NCI-H345 (cell line): ENCODE measurements at places on chromosomes 2 and 18.

GRCh38 chr18:9616049-9616448, 1.7 kb upstream of the PPP4R1 start:
- DNase-seq = no peak

GRCh38 chr2:162490761-162491470, 147.0 kb downstream of the GCA start:
- DNase-seq = peak; percentile 9

DNA sequence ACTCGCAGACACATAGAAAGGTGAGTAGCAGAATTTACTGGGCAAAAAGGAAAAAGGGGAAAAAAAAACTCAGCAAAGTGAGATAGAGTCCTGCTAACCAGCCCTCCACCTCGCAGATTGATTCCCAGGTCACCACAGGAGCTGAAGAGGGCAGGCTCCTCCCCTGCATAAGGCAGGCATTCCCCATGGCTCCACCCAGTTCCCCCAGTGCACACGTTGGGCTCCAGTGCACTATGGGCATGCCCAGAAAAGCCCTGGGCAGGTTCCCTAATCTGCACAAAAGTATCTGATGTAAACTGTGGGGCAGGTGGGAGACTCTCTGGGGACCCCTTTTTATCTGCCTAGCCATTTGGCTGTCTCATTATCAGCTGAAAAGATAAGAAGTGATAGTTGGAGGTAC, 461.2 kb upstream of the TMEFF2 start:
- DNase-seq = no peak

- no peak for DNase-seq
Measured at GRCh38 chr2:107931412-107931811, 54.9 kb upstream of the SLC5A7 start.

DNA sequence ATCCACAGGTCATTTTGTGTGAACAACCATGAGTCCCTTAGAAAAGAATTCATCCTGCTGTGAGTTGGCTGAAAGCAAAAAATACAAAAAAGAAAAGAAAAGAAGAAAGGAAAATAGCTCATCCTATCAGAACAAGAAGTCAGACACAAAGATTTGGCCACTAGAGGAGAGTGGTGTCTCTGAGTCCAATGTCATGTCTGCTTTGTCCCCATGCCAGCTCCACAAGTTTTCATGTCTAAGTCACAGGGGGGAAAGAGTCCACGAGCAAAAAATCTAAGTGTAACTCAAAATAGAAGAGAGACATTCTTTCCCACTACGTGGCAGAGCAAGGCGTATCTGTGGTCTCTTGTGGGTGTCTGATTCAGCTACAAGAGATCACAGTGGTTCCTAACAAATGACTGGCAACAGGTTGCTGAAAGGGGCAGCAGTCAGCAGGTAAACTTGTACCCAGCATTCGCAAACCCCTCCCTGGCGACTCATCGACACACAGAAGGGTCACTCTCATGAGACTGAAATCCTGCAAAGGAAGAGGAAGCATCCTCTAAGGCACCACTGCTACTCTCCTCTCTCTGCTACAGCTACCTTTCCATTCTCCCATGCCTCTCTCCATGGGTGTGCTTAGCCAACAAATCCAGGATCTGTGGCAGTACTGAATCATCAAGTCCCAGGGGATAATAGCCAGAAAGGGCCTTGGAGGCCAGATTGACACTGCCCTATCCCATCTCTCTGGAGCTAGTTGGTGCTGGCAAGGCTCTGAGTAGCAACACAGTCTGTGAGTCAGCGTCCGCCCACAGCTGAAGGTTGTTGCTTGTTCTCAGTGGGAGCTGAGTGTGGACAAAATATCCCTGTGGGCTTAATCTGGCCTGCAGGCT, 123.0 kb upstream of the SLC39A10 start:
- DNase-seq = no peak

DNA sequence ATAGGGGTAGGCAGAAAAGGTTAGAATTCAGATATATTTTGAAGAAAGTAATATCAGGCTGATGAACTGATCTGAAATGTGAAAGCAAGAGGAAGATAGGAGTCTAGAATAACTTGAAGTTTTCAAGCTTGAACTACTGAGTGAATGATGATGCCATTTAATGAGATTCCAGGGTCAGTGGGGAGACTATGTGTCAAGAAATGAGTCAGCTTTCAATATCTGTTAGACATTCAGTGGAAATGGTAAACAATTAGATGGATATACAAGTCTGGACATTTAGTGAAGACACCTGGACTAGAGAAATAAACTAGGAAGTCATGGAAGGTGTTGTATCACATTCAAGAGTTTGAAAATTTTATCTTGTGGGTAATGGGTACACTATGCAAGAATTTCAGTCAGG, 326.9 kb downstream of the FSIP2 start:
- no peak for DNase-seq

GRCh38 chr18:61754039-61754583, 138.7 kb downstream of the RNF152 start:
- DNase-seq = no peak

DNA sequence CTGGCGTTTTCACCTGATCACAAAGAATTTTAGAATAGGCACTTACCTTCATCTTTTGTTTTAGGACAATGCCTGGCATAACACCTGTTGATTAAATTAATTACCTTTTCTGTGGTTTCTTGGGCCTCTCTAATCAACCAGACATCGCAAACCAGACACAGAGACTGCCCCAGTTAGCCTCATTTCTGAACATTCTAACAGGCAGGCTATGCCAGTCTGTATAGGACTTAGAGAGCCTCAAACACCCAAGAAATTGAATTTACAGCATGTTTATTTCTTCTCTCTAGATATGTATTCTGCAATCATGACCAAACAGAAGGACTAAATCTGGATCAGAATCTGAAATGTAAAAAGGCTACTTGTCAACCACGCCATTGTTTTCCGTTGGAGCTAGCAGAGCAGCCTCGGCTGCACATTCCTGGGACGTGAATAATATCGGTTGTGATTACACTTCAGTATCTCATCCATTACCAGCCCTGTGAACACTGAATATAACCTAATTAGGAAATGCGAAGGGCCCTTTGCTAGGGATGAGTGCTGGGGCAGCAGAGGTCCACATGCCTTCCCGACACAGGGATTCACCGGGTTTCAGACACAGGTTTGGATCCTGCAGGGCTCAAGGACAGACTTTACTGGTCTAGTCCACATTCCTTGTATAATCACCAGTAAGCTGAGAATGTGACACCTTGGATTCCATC, 17.5 kb upstream of the CDC42EP3 start:
- no peak for DNase-seq

- DNase-seq = no peak
Measured at GRCh38 chr2:199055336-199055735, 402.4 kb downstream of the SATB2 start.

GRCh38 chr2:161178756-161179155, 18.5 kb downstream of the TANK start:
- no peak for DNase-seq

DNA sequence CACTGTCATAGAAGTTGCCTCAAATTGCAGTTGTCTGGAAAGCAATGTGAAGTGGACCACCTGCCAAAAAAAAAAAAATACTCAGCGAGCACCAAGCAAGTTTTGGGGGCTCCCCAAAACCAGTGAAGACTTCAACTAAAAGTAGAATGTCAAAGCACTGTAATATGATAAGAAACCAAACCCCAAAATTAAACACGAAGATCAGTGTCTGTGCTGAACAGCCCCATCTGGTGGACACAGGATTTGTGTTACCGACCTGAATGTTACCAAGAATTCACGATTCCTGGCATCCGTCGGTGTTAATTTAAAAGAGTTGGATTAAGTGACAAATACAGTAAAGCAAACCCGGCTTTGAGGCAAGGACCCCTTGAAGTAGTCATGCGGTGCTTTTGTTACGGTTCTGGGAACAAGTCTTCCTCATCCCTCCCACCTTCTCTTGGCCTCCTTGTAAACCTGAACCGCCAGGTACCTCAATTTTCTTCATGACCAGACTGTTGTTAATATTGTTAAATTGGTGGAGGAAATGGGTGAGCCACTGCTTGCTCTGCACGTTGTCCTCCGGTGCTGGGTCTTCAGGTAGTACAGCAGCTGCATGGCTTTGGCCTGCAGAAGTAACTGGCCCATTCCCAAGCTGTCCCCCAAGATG, 31.3 kb upstream of the SSB start:
- peak; percentile 35 for DNase-seq

DNA sequence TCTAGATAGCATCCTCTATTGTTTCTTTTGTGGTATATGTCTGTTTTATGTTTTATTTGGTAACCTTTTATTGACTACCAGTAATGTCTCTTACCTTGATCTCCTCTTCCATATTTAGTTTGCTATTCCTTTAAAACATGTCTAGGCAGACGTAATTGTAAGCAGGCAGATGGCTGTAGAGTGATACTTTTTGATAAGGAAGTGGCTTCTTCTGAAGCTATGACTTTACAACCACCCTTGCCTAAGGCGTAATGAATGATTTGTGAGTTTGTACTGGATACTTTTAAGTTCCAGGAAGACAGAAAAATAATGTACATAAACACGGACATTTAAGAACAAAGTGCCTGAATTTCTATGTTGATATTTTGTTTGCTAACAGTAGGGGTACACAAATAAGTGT, 85.6 kb downstream of the ZNF804A start:
- DNase-seq = no peak

GRCh38 chr2:209946539-209946938, 55.9 kb upstream of the RPE start:
- DNase-seq = no peak

DNA sequence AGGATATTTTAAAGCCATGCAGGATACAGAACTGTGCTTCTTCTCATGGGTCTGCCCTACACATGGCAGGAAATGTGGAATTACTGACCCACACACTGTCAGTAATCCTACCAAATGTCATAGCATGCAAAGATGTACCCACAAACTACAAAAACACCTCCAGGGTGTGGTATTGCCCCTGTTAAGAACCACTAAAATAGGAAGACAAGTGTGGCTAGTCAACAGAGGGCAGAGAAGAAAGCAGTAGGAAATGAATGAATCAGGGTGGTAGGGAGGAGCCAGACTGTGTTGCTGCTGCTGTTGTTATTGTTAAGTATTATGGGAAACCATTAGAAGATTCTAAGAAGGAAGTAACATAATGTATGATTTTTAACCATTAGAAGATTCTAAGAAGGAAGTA, 556.7 kb upstream of the ACVR2A start:
- no peak for DNase-seq

DNA sequence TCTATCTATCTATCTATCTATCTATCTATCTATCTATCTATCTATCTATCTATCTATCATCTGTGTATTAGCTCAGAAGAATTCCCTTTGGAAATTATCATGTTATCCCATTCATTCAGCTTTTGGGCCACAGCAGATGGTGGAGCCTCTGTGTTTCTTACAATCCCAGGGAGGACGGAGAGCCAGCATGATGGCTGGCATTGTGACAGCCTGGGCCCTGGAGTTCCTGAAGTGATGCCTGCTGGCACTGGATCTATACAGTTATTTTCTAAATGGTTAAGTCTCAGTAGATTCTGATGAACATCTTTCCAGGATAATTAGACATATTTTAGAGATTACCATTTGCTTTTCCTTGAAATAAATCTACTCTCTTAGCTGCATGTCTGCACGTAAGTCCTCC, 385.4 kb upstream of the NXPH2 start:
- DNase-seq = no peak

- DNase-seq = no peak
Measured at GRCh38 chr2:217652761-217653639, 349.8 kb downstream of the TNS1 start.

DNA sequence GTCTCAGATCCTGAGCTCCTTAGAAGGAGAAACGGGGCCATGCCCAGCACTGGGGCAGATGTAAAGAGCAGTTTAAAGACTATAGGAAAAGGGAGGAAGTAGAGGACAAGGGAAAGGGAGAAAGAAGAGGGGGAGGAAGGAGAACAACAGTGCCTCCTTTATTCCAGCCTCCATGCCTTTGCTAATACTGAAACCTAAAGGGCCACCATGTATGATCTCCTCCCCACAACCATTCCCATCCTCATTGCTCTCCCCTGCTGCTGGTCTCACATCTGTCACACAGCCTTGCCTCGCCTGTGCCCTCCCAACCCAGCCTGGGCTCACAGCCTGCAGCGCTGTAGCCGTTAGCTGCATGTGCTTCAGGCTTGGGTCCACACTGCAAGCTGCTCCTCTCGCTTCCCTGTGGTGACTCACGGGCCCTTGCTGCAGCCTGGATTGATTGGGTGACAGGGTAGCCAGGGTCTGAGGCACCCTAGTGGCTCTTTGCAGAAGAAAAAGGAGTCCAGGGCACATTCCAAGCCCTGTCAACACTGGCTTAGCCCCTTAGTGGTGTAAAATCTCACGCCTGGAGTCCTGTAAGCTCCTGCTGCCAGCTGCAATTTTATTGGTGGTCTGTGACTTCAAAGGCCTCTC, 281.9 kb downstream of the SRBD1 start:
- no peak for DNase-seq

DNA sequence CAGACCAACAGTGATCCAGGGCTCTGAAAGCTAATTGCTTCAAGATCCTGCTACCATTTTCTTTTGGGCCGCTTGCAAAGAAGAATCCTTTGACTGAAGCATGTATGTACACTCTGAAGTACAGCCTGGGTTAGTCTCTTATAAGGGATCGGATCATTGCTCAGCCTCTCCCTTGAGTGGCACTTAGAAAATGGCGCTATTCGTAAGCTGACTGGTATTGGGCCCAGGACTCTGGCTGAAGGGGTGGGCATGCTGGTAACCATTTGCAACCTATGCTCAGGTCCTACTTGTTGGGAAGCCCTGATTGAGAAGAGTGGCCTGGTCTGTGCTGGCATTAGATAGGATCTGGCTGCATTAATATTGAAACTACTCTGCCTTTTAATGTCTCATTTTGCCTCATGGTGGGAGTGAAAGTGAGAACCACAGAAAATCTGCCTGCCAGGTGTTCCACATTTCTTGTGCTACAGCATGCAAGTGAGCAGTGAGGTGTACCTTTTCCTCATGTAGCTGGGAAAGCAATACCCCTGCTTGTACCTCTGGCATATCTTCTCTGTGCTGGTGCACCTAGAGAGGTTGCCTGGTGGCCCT, 661 bp upstream of the MGAT5 start:
- DNase-seq = no peak

DNA sequence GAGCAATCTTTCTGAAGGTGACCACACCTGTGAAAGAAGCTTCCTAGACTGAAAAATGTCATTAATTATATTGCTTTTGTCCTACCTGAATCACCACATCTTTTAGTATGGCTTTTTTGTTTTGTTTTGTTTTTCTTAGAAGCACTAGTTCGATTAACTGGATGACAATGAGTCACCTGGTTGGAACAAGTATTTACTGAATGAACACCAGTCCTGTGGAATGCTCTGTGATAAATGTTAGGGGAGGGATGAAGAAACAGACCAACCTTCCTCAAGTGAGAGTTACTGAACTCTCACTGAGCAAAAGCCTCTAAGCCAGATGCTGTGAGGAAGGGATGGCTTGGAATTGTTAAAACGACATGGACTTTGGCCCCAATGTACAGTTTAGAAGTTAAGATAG, 26.8 kb upstream of the DCC start:
- DNase-seq = no peak

GRCh38 chr2:108587621-108588020, 53.4 kb downstream of the LIMS1 start:
- no peak for DNase-seq

GRCh38 chr2:162686336-162686735, 152.2 kb downstream of the KCNH7 start:
- no peak for DNase-seq

GRCh38 chr18:75204269-75204731, 4.6 kb downstream of the PTGR3 start:
- no peak for DNase-seq
